ENCODE measurements at places on chromosomes 2 and 18.

DNA sequence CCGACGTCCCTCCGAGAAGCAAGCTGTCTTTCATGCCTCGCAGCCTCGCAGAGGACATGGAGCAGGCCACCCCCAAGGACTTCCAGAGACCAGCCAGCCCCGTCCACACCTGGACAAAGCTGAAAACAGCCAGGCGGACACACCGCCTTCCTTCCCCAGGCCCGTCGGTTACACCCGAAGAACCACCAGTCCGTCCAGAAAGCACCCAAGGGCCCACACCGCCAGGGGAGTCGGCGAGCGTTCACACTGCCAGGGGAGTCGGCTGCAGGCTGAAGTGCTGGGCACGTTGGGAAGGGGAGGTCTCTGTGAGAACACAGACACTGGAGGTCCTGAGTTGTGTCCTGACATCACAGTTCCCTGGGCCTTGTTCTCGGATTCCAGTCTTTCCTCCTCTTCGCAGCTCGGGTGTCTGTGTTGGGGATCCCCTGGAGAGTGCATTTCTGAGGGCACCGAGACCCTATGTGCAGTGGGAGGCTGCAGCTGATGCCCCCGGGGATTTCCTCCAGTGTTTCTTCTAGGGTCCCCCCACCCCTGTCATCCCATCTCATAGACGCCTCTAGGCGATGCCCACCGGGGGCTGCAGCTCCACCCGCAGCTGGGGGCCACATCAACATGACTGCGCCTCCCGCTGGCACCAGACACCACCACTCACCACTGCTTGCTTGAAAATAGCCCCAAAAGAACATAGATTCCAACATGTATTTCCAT is 344.4 kb upstream of the SALL3 start:
- no peak for DNase-seq

DNA sequence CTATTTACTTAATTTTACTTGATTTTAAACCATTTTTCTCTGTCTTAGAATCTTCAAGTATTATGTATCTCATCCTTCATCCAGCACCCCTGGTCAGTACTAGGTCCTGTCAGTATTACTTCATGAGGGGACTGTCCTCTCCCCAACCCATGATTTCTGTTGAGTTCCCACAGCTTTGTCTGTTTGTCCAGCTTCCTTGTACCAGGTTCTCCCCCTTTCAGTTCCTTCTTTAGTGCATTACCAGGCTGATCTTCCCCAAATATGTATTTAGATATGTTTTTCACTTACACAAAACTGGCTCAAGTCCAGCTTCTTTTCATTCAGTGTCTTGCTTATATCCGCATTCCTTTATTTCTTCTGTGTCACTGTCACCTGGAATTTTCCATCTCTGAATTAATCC is 13.8 kb upstream of the TTC27 start:
- no peak for DNase-seq

- DNase-seq = no peak
Measured at GRCh38 chr18:21636769-21637168, 24.7 kb downstream of the SNRPD1 start.

DNA sequence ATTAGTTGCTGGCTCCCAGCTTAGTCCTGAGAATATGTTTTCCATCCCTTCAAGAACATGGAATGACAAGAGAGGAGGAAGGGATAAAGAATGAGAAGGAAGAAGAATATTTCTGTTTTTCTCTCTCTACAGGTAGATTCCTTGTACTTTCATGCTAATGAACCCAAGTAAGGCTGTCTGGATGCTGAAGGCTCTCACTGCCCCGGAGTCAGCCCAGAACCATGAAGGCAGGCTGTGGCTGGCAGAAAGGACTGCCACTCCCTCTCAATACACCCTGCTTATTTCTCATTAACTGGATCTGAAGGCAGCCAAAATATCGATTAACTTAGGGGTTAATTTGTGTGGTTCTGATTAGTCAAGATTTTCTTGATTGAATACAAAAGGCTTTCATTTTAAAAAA is 93.1 kb upstream of the NPAS2 start:
- DNase-seq = no peak

GRCh38 chr2:8421658-8422449 is 260.0 kb upstream of the ID2 start:
- no peak for DNase-seq

Measured in renal cortical epithelial cell (primary cell).